MV-4-11 (cell line): ENCODE measurements at places on chromosomes 5 and 9.

DNA sequence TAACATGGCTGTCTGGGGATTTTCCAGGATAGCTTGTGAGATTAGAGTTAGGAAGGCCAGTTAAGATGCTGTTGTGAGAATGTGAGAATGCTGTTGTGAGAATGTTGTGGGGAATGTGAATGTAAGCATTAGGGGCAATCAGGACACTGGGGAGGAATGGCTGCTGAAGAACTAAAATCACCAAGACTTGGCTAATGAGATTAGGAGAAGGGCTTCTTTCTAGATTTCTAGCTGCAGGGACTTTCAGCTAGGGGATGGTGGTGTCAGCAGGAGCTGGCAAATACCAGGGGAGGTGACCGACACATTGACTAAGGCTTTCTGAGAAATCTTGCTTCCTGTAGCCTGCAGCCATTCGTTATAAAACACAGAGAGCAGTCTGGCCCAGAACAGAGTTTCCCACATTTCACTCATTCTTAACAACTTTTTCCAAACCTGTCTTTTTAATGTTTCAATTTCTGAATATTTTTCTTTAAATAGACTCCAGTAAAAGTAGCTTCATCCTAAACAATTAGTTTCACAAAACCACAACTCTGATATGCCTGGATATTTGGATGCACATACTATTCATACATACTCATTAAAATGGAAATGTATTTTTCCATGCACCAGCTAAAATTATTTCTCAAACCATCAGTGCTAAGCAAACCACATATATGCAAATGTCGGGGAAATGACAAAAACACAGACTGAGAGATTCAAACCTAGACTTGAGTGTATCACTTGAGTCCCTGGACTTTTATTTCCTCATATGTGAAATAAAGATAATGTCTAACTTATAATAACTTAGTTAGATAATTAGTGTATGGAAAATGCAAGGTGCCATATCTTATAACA is 89.3 kb upstream of the TNC start:
- no peak for DNase-seq

DNA sequence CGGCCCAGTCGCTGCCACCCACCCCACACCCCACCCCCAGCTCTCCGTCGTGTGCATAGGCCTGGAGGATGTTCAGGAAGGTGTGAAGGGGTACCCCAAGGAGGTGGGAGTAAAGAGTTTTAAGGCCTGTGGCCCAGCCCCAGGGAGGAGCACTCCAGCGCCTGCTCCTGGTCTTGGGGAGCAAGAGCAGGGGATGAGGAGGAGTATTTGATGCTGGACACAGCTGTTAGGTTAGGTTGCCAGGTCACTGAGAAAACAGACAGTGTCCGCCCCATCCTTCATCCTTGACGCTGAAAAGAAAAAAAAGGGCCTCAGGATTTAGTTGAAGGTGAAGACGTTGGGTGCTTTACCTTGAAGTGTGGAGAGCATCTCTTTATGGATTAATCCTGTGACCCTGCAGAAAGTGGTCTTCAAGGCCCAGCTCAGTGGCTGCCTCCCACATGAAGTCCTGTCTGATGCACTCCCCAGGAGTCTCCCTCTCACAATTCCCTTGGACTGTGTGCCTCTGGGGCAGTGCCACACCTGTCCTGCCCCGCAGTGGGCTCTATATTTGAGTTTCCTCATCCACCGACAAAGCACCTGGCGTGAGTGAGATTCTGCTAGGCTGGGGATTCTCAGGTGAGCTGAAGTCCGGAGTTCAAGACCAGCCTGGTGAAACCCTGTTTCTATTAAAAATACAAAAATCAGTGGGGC is 101.8 kb downstream of the SPRY4 start:
- DNase-seq: no peak

DNA sequence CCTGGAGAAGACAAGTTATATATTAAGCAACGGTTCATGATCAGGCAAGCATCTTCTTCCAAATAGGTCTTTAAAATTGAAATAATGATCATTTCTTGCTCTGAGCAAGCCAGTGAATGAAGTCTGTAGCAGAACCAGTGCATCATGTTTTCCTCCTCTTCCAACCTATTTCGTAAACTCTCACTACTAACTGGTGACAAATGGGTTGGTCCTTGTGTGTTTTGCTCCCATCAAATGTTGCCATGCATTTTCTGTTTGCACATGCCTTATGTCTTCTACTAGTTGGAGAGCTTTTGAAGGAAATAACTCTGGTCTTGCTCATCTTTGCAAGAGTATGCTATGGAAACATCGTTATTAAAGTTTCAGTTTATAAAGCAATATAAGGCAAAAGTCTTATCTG is 37.2 kb upstream of the SPDL1 start:
- no peak for DNase-seq

DNA sequence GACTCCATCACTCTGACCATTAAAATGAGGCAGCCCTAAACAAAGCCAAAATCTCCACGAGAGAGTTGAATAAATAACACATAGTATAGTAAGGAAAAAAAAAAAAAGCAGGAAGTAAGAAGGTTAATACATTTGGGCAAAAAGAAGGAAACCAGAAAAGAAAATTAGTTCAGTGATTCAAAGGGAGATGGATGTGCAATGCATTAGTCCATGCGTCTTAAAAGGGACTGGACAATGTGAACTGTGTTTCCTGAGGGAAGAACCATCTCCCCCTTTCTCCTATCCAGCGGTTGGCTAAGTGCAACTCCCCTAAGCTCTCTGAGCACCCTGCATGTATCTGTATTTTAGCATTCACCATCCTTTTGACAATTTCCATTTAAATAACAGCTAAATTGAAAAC is 1.4 kb downstream of the ANKRA2 start:
- no peak for DNase-seq

DNA sequence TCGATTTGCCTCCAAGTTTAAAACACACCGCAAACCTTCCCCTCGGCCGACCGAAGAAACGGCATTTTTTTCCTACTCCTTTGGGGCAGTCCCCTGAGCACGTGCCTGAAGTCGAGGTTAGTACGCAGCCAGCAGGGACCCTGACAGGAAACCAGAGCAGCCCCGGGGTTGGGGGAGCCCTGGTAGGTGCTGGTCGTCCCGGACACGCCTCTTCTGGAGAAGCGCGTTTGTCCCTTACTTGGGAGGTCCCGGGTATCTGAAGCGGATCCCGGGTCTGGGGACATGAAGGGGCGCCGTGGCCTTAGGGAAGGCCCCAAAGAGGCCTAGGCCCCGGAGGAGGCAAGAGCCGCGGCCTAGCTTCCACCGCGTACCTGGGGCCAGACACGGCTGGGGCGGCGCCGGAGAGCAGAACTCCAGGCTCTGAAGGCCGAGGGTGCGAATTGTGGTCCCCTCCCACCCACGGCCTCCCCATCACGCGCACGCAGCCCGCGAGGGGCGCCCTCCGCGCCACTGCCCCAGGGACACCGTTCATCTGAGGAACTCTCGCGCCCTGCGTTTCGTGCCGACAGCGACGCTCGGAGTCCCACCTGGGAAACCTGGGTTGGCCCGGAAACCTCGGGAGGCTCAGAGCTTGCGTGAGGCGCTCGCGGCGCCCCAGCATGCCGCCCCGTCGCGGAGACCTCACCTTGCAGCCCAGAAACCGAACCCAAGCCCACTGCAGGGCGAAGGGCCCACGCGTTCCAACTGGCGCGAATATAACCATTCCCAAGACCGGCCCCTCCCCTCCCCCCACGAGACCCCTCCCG is 10.4 kb downstream of the OTP start:
- DNase-seq: no peak

DNA sequence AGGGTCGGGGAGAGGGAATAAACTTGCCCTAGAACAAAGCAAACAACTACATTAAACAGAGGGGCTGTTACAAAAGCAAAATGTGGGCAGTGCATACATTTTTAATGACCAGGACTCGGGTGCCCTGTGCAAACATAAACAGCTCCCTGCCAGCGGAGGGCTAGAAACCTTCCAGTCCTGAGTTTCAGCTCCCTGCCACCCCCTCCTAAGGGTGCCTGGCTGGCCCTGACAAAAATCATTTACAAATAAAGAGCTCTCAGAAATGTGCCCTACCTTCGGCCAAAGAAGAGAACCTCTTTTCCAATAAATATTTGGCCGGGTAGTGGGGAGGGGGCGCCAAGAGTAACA is 29.5 kb downstream of the FOXD1 start:
- no peak for DNase-seq

- peak; percentile 44 for DNase-seq
Measured at GRCh38 chr5:107381189-107381856, 289.4 kb downstream of the EFNA5 start.

- DNase-seq: peak; percentile 28
Measured at GRCh38 chr9:89519366-89519805, 21.5 kb upstream of the SEMA4D start.
